ENCODE measurements at places on chromosomes 7 and 10. TPM values are rescaled to one million over a fixed set of nuclear protein-coding genes. Genes with fewer than 3 reads are reported as not detected.
A peak's percentile ranks its signal among the peaks of the same experiment; 100 is the strongest.

The HKDC1 gene
- total RNA-seq, result not detected

GRCh38 chr10:100715445-100716385 lies 29.7 kb upstream of the PAX2 start:
- DNase-seq, result peak; percentile 65

The NKX2-3 gene
- not detected for total RNA-seq

DNA sequence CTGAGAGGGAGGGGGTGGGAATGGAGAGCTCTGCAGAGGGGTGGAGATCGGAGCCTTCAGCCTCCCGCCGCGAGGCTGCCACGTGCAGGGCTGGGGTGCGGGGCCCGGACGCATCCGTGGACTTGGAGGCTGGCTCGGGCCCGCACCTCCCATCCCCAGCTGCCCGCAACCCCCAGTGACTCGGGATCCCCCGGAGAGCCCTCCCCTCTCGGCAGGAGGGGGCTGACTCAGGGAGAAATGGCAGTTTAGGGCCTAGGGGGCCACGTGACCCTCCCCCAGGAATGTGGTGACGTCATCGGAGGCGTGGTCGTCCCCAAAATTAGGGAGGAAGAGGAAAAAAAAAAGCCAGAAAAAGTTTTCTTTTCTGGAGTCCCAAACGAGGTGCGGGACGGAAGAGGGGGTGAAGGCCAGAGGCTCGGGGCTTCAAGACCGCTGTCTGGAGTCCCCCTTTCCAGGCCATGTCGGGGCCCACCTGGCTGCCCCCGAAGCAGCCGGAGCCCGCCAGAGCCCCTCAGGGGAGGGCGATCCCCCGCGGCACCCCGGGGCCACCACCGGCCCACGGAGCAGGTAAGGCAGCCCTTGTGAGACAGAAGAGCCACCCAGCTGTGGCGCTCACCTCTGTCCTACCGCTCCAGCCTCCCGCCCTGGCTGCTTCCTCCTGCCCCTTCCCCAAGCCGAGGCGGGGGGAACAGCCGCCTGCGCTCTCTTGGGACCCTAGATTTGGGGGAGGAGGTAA lies at the start of gene TRIP6:
TRIP6 (plus strand) TSS at position 348 of the 736 bp plus-strand sequence; CDS start at position 459, 111 bp downstream.
- DNase-seq, result peak; percentile 86

The TMEM178B gene
- total RNA-seq, result 11.3 TPM

GRCh38 chr7:76430836-76431235 lies 6.1 kb downstream of the ZP3 start:
- DNase-seq, result no peak

GRCh38 chr7:107857541-107857912 lies 33.5 kb upstream of the DLD start:
- DNase-seq, result no peak

GRCh38 chr7:150585199-150585598 lies 18.0 kb downstream of the GIMAP4 start:
- no peak for DNase-seq

DNA sequence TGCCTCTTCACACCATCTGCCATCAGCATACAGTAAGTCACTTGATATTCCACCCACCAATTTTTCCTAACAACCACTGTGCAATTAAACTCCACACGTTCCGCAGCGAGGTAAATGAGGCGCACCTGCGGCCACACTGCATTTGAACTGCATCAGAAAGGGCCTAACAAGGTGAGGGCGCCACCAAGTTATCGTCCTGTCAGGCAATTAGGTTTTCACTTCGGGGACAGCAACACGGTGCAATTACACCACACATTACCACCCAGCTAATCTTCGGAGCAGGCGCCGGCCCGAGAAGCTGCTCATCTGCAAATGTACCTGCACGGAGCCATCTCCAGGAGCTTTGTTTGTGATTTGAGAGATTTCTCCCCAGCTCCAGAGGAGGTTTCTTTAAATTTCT lies 84.4 kb downstream of the EBF3 start:
- DNase-seq, result no peak

The PHKG1 gene
- total RNA-seq, result 0.64 TPM

- DNase-seq, result no peak
These were observed 47.7 kb downstream of the MINPP1 start for GRCh38 chr10:87552248-87552929.

DNA sequence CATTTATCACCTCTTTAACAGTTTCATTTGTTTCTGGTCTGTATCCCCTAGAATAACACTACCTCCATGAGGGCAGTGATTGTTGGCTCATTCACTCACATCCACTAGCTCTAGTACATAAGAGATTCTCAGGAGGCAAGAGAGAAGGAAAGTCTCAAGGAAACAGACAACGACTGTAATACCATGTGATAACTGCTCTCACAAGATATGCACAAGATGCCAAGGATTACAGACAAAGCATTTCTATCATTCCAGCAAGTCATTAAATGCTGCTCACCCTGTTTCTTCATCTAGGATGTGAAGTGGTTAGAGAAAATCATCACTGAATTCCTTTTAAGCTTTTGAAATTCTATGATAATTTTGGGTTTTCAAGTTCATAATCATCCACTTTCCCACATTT lies 115.3 kb downstream of the HIBADH start:
- DNase-seq, result no peak

DNA sequence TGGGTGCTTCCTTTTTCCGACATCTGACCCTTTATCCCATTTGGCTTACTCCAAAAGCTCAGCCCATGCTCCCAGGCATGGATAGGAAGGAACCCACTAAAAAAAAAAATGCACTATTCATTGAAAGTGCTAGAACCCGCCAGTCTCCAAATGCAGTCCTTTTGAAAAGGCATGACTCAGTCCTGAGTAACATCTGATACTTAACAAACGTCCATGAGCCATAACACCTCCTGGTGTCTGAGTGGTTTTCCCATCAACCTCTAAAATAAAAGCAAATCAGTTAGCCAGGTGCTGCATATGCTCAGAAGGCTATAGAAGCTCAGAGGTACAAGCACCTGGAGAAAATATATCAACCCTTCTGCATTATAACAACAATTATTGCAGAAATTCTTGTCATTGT lies 45.0 kb upstream of the CACUL1 start:
- DNase-seq, result no peak

DNA sequence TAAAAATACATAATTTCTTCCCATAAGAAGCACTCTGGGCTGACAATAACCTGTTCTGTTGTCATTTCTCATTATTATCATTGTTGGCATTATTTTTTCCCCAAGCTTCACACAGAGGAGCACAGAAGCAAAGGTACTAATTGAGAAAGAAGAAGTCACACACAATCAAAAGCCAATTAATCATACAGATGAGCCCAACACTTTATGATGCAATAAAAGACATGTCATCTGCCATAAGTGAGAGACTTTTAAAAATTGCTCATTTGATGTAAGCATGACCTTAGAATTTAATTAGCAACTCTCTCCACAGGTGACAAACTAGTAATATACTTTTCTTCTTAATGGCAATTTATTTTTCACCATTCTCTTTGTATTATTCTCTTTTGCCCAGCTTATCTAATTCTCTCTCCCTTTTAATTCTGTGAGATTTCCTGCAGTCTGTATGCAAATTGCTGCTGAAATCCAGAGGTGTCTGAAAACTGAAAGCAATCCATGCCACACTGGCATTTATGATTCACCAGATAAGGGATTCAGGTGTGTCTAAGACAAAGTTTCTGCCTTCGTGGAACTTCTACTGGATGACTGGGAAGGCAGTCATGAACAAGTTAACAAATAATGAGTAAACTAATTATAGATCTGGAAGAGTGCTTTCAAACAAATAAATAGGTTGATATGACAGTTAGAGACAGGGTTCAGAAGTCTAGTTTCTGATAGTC lies 203.5 kb downstream of the CHCHD3 start:
- no peak for DNase-seq

DNA sequence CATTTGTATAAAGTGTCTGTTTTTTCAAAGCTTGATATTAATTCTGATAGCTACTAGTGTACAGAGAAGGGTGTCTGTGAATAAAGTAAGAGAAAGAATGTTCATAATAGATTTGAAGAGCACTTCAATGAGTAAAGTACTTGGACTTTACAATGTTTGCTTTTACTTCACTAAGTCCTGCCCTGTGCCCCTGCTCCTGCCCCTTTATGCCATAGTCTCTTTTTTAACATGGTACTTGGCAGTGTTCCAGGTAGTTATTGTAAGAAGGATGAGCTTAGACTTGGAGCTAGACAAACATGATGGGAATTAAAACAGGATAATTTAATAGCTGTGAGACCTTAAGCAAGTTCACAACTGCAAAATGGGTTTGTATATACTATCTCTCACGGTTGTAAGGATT lies 41.0 kb downstream of the ZEB1 start:
- no peak for DNase-seq

- no peak for DNase-seq
These were observed 11.9 kb downstream of the PROSER2 start for GRCh38 chr10:11835061-11835460.

DNA sequence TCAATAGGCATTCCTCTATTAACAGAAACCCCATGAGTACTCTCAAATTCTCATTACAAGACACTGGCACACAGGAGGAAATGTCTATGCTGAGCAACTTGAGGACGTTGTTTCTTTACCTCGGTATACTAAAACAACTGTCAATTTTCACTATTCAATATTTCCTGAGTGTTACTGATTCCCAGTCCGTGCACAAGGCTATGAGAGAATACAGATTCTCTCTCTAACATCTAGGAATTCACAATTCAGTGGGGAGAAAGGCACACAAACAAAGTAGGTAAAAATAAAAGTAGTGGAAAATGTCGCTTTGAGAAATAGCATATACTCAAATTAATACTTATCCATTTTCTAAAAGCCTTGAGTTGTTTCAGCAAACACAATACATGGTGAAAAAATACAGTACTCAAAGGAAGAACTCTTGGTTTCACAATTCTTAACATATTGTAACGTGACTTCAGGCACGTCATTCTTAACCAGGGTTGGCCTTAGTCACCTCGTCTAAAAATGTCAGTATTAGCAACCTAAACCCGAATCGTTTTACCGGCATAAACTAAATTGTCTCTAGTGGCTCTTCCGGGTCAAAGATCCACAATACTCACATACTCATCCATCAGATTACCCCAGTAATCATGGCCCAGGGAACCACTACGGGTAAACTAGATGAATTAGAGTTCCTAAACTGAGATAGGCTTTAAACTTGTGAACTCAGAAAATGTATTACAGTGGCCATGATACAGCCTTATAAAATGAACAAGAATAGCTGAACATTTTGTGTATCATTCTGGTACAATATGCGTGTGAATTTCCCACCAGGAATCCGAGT lies 1.5 kb downstream of the IPMK start:
- DNase-seq, result no peak

- no peak for DNase-seq
These were observed 736.4 kb upstream of the PHF14 start for GRCh38 chr7:10237306-10237705.
